ENCODE measurements at places on chromosomes 5 and 9.

GRCh38 chr9:121073038-121073437, 1.7 kb upstream of the CNTRL start:
- DNase-seq, result no peak

DNA sequence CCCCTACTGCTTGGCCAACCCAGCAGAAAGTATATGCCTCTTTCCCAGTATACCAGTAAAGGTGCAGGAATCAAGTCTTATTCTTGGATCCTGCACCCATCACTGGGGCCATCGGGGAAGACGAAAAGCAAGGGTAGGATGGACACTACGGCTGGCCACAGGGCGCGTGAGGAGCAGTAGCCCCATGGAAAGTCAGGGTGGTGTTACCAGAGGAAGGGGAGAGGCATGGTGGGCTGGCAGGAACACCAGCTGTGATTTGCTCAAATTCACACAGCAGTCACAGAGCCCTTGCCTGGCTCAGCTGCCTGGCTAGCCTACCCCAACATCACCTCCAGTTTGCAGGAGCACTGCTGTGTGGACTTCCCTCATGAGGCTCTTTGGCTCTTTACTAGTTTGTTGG, 34.5 kb upstream of the SAP30L start:
- no peak for DNase-seq

DNA sequence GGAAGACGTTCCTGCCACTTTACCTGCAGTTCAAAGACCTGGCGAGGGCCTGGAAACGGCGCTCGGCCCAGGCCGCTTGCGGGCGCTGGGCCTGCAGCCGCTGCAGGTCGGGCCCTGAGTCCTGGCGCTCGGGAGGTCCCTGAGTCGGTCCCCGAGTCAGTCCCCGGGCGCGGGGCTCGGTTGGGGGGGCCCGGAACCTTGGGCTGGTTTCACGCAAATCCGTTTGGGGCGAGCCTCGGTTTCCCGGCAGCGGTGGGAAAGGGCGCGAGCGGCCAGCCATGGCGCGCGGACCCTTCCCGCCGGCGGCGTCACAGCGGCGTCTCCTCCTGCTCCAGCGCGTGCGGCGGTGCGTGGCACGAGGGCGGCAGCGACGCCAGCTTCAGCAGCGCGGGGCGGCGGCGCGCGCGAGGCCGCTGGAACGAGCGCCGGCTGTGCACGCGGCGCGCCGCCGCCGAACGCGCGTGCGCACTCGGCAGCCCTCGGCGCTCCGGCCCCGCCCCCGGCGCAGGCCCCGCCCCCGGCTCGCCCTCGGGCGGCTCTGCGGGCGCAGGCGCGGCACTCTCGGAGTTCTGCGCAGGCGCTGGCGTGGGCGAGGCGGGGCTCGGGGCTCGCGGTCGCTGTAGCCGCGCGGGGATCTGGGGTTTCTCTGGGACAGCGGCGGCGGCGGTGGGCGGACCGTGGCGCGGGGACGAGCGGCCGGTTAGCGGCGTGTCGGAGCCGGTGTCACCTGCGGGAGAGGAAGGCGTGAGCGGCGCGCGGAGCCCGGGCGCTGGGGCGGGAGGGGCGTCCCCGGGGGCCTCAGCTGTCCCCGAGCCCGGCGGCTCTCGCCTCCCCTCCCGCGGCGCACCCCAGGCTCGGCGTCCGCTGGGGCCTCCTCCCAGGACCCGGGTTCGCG, 29.9 kb downstream of the EXOC3 start:
- peak; percentile 79 for DNase-seq

- DNase-seq, result no peak
Observed at GRCh38 chr9:94981723-94982090, 255.2 kb downstream of the AOPEP start.

- DNase-seq, result no peak
Observed at GRCh38 chr9:16510482-16510881, 360.0 kb downstream of the BNC2 start.

DNA sequence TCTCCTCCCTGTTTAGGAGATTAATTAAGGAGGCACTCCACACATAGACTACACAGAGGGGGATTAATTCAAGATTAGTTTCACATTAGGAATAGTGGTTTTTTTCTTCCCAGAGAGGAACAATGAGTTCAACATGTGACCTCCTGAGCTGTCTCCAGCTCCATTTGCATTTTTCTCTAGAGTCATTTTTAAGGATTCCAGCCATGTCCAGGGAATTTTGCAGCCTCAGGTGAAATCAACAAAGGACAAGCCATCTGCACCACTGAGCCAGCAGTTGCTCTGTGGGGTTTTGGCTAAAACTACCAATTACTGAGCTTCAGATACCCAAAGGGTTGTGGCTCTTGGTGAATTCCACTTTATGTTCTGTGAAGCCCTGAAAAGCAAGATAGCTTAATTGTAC, 258.5 kb upstream of the PPP1R2B start:
- DNase-seq, result no peak

GRCh38 chr5:151601391-151601790, 10.3 kb upstream of the FAT2 start:
- no peak for DNase-seq

DNA sequence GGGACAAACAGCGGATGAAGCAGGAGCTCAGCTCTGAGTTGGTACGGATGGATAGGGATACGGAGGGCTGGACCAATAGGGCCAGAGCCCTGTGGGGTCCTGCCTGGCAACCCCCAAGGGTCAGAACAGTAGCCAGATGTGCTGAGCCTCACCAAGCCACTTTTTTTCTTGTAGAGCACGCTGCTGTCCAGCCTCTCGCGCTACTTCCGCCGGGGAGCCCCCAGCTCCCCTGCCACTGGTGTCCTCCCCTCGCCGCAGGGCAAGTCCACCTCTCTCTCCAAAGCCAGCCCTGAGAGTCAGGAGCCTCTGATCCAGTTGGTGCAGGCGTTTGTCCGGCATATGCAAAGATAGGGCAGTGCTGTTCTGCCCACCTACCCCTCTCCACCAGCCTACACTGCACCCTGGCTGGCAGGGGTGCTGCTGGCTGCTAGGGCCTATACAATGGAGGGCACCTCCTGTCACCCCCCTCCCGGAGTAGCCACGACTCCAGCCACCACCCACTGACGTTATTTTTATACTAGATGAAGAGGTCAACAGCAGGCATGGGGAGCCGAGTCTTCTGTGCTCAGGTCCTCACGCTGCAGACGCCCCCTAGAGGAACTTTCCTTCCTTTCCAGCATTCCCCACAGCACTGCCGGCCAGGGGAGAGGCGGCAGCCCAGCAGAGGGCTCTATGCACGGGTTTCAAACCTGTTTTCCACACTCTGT, 21.6 kb downstream of the SH3GLB2 start:
- DNase-seq, result peak; percentile 20

DNA sequence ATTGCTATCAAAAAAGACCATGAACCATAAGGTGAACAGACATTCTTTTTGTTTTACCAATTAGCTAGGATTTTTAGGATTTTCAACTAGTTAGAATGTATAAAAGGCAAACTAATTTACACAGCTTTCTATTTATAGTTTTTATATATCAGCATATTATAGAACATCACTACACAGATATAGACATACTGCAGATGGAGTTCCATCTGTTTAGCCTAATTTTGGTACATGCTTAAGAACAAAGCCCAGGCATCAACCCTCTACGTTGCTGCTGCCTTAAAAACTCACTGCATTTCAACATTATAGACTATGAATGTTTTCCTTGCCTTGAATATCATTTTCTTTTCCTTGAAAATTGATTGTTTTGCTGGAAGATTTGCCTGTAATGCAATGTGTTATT, 2227.5 kb upstream of the C9orf72 start:
- no peak for DNase-seq

DNA sequence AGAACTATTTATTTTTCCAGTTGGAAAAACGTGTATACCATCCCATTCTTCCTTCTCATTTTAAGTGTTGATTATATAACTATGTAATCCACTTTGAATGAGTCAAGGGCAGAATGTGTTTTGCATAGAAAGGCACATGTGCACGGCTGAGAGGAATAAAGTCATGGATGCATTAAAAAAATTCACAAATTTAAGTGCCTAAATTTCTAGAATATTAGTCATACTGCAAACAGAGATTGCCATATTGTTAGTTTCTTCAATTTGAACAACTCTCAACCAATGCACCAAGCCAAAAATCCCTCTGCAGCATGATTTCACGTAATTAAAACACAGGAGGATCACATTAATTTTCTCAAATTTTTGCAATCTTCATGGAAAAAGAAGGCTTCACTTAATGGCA, 166.3 kb downstream of the MPDZ start:
- DNase-seq, result no peak

- no peak for DNase-seq
Observed at GRCh38 chr9:127079446-127080140, 42.8 kb downstream of the ANGPTL2 start.

DNA sequence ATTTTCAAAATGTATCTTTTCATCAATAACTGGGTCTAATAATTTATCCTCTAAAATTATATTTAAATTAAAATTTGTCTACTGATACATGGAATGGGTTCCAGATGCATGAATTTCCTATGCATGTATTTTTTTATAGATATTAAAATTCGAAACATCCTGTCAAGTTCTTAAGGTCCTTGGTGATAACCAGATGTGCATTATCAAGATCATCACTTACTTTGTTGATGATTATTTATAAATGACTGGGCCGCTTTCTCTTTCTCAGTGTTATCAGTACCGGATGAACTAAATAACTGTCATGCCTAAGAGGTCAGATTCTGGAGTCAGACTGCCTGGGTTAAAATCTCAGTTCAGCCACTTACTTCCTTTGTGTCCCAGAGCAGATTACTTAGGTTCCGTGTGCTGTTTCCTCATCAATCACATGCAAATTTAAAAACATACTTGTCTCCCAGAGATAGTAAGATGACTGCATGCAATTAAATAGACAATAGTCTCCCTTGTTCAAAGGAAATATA, 124.3 kb downstream of the TEX10 start:
- no peak for DNase-seq

- no peak for DNase-seq
Observed at GRCh38 chr9:84780385-84780784, 110.9 kb downstream of the NTRK2 start.

GRCh38 chr5:54403885-54404416, 51.5 kb upstream of the HSPB3 start:
- no peak for DNase-seq

- DNase-seq, result no peak
Observed at GRCh38 chr5:159588941-159589340, 258.7 kb upstream of the IL12B start.

GRCh38 chr9:136729144-136729543, 13.6 kb downstream of the LCN10 start:
- DNase-seq, result no peak

DNA sequence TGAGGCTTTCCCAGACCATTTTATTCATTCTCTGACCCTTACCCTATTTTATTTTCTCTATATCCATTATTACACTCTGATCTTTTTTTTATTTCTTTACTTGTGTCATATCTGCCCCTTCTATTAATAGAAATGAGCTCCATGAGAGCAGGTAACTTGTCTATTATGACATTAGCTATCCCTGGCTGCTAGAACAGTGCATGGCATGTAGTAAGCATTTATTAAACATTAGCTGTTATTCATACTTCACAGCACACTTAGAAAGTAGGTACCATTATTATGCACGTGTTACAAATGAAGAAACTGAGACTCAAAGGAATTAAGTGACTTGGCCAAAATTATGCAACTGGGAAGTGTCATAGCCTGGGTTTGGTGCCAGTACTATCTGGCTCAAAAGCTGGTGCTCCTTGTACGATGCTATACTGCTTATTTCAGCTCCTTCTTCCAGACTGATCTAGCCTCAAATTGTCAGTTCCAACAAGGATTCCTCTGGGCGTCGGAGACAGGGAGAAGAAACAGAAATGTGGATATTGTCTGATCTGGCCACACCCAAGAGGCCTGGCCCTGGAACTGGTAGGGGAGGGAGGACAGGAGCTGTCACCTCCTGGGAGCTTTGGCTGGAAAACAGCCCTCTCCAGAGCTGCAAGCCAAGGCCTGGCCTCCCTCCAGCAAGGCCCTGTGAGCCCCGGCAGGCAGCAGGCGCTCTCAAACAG, 10.8 kb upstream of the NIPAL4 start:
- no peak for DNase-seq

GRCh38 chr5:141507387-141508091, 18.7 kb downstream of the PCDHGC5 start:
- no peak for DNase-seq

- DNase-seq, result no peak
Observed at GRCh38 chr9:109856785-109857184, 76.8 kb downstream of the PALM2AKAP2 start.

- DNase-seq, result no peak
Observed at GRCh38 chr9:35952526-35953191, 5.3 kb downstream of the OR2S2 start.

GRCh38 chr5:143402017-143402552, 1.4 kb downstream of the NR3C1 start:
- no peak for DNase-seq

DNA sequence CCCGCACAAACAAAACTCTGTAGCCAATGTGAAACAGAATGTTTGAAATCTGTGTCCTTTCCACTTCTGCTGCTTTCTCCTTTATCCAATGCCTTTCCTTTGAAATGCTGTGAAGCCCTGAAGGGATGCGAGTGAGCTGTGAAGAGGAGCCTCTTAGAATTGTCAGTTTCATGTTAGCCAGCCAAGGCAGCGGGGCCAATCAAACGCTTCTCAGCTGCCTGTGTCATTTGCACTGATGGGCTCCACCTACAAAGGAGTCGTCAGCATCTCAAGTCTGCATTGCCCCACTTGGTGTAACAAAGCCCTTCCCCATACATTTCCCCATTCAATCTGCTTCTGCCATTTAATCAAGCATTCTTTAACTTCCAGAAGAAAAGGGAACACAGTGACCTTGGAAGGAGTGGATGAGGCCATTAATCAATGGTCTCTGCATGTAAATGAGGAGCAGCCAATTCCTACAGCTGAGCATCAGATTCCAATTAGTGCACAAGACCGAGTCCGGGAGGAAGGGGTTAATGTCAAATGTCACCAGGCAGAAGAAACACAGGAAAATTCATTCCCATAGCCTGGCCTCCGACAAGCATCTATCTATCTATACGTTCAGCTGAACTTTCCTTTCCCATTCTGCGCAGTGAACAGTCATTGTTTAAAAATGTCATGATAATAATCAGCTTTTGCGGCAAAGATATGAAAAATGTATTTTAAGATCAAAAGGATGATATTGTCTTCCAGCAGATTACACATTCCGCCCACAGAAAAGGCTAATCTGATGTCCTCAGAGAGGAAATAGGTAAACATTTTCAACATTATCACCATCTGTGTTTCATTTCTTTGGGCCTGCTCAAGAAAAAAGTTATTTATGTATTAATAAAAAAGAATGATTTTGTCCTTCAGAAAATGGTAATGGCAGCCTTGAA, 154.6 kb downstream of the FSTL4 start:
- DNase-seq, result no peak

- DNase-seq, result no peak
Observed at GRCh38 chr5:43412156-43412555, at the start of gene CCL28. TSS of gene CCL28 (minus strand) at chr5:43412391. CDS start at chr5:43412316, 75 bp downstream.

- DNase-seq, result no peak
Observed at GRCh38 chr9:107881626-107882300, 392.2 kb upstream of the KLF4 start.

DNA sequence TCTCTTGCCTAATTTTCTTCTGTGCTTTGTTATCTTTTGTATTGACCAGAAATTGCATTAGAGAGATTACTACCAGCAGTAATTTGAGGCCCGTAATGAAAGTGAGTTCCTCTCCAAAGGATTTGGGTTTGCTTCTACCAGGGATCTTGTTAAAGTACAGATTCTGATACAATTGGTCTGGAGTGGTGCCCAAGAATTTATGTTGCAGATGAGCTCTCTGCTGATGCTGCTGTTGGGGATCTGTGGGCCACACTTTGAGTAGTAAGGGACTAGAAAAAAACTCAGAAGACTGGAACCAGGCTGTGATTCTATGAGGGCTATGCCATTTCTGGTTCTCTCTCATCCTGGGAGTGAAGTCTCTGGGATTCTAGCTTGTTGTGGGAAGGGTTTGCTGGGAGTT, 192.2 kb downstream of the SEC61B start:
- DNase-seq, result no peak
